Ammon's horn (tissue), 1 donor: ENCODE measurements at places on chromosomes 13 and 19.

GRCh38 chr13:31437975-31438374 is 238.2 kb downstream of the B3GLCT start:
- DNase-seq: no peak

GRCh38 chr13:44439452-44440024 is 65.9 kb downstream of the SERP2 start:
- no peak for DNase-seq

DNA sequence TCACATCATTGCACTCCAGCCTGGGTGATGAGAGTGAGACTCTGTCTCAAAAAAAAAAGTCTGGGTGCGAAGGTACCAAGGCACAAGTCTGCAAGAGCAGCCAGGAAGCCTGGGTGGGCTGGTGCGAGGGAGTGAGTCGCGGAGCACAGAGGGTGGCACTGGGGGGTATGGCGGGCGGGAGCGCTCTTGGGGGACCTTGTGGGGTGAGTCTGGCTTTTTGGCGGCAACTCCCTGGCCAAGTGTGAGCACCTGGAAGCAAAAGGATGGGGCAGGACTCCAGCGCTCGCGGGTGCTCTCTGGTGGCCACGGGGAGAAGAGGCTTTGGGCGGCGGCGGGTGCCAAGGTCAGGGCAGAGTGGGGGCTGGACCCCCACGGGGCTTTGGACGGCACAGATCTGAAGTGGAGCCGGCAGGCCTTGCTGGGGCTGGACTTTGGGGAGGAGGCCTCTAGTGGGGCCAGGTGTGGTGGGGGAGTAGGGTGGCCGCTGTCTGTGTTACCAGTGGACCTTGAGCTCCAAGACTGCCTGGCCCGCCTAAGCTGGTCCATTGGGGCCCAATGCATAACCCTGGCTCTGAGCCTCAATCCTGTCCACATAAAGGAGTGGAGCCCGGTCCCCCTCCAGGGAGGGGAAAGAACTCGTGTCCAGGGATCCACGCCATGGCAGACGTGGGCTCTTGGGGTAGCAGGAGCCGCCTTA is 1.6 kb downstream of the P2RY11 start:
- DNase-seq: no peak

DNA sequence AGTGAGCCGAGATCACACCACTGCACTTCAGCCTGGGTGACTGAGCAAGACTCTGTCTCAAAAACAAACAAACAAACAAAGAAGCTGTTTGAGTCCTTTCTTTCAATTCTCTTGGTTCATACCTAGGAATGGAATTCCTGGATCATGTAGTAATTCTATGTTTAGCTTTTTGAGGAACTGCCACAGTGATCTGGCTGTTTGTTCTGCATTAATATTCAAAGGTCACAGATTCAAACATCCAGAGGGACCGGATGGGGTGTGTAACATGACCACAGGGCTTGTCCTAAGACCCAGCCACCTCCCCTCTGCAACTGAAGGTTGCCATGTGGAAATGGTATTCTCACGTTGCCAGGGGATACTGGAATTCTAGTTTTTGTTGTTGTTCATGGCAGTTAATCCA is 10.2 kb downstream of the COLGALT1 start:
- DNase-seq: no peak

DNA sequence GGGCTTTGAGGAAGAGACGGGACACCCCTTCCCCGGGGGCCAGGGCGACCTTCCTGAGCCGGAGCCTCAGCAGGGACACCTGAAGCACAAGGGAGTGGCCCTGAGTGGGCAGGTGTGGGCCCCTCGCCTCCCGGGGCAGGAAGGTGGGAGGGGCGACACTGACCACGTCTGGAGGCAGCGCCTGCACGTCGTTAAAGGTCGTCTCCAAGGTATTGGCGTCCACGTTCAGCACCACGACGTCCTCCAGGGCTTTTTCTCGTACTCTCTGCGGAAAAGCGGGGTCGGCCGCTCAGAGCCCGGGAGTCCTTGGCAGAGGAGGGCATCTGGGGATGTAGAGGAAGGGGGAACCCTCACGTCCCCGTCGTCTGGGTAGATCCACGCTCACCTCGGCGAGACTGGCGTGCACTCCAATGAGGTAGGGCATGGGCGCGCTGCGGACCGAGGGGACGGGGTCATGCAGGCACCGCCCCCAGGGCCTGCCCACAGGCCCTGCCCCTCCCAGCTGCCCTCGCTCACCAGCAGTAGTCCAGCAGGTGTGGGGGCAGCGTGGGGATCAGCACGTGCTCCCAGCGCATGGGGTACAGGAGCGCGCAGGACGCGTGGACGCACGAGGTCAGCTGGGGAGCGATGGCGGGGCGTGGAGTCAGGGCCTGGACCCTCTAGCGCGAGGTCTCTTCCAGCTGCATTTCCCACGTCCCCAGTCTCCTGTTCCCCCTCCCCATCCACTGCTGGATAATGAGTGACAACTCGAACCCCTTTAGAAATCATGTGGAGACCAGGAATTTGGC is 6.1 kb downstream of the DENND1C start:
- DNase-seq: no peak

GRCh38 chr13:40985381-40986100 is 33.6 kb downstream of the ELF1 start:
- DNase-seq: no peak

GRCh38 chr13:46206143-46206542 is 5.6 kb upstream of the LRRC63 start:
- no peak for DNase-seq

- no peak for DNase-seq
Measured at GRCh38 chr13:114122127-114122511, 10.3 kb downstream of the RASA3 start.

DNA sequence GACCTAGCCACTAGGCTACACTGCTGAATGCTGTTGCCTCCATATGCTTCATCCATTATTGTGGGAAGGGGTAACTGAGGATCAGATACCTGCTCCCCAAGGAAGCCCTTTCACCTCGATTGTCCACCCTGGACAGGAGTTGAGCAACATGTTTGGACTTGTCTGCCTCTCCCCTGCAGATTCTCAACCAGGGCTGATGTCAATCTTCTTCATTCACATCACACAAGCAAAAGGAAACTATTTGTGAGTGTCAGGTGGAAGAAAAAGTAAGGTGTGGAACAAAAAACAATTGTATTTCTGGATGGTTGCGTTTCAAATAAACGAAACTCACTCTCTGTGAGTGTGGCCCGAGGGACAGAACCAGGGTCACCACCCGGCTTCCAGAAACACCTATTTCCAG is 29.5 kb upstream of the MUC16 start:
- DNase-seq: no peak

DNA sequence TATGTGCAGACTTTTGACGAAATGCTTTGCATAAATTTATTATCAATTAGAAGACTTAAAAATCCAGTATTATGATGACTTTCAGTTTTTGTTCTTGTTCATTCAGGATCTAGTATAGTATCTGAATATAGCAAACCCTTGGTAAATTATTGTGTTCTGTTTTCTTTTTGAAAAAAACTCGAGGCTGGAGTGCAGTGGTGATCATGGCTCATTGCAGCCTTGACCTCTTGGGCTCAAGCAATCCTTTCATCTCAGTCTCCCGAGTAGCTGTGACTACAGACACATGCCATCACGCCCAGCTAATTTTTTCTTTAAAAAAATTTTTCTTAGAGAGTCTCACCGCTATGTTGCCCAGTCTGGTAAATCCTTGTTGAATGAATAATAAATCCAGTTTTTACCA is 4.6 kb downstream of the FARP1 start:
- DNase-seq: no peak

GRCh38 chr13:50794226-50794625 is 49.3 kb downstream of the DLEU7 start:
- no peak for DNase-seq

DNA sequence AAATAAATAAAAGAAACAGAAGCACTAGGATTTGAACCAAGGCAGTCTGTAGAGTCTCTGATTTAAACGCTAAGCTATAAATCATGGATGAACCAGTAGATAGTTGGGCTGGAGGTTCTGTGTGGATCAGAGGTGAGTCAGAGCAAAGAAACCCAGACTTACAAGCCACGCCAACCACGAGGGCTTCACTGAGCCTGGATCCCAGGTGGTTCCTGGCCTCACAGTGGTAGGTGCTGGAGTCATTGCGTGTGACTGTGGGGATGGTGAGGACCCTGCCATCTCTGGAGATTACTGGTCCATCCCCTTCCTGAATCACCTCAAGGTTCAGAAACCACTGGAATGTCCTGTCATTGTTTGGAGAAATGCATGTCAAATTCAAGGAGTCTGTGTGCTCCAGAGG is 19.3 kb upstream of the CEACAM20 start:
- DNase-seq: no peak

DNA sequence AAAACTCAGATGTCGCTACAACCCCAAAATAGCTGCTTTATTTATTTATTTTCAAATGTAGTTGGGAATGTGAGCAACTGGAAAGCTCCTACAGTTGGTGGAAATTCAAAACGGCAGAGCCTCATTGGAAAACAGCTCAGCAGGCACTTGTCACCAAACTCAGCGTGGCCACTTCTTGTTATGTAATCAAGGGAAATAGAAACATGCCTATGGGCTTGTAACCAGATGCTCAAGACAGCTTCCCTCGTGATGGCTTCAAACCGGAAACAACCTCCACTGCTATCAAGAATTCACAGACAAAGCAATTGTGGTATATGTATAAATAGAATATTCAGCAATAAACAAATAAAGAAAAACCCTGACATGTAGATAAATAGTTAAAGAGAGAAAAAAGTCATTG is 627.8 kb upstream of the SLC10A2 start:
- no peak for DNase-seq

- DNase-seq: no peak
Measured at GRCh38 chr13:43918636-43919035, 38.9 kb downstream of the LACC1 start.

GRCh38 chr19:32427536-32427935 is 22.0 kb downstream of the DPY19L3 start:
- no peak for DNase-seq

- DNase-seq: no peak
Measured at GRCh38 chr13:30479154-30479882, 13.6 kb upstream of the HMGB1 start.

- peak; percentile 59 for DNase-seq
Measured at GRCh38 chr19:53659292-53659691, 27.5 kb downstream of the DPRX start.

DNA sequence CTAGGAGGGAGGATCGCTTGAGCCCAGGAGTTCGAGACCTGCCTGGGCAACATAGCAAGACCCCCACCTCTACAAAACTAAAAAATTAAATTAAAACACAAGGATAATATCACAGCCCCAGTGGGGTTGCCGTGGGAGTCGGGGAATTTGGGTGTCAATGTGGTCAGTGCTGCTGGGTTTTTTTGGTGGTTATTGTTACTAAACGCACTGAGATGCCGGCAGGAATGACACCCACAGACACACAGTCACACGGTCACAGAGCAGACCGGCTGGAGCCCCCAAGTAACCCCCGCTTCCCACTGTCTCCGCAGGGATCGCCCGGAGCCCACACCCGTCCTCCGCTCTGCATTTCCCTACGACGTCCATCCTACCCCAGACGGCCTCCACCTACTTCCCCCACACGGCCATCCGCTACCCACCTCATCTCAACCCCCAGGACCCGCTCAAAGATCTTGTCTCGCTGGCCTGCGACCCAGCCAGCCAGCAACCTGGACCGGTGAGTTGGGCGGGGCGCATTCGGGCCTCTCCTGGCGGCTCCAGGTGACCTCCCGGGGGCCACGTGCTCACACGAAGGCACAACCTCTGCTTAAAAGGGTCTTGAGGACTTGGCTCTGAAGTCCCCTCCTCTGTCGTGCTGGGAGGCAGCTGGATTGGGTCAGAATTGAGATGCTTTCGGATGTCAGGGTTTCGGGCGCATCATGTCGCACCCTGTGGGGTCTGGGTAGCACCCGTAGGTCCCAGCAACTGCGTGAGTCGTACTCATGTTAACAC is 28.0 kb downstream of the SMIM24 start:
- no peak for DNase-seq

DNA sequence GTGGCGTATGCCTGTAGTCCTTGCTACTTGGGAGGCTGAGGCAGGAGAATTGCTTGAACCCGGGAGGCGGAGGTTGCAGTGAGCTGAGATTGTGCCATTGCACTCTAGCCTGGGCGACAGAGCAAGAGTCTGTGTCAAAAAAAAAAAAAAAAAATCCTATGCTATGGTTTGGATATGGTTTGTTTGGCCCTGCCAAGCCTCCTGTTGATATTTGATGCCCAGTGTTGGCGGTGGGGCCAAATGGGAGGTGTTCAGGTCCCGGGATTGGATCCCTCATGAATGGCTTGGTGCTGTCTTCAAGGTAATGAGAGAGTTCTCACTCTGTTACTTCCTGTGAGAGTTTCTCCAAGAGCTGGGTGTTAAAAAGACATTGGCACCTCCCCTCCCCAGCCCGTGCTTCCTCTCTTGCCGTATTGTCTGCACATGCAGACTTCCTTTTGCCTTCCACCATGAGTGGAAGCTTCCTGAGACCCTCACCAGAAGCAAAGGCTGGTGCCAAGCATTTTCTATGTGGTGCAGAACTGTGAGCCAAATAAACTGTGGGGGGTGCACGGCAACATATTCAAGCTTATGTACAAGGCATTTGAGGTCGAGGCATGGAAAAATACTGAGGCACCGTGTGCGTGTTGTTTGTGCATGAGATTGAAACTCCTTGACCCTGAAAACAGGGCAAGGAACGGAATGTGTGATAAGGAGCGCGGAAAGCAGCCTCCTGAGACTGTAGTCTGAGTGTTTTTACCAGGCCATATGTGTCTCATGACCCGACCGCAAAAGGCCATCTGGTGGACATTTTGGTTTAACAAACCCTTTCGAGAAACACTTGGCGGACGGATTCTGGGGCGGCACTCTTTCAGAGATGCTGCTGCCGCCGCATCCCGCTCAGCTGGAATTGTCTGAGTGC is 7.3 kb downstream of the SIGLEC9 start:
- no peak for DNase-seq

DNA sequence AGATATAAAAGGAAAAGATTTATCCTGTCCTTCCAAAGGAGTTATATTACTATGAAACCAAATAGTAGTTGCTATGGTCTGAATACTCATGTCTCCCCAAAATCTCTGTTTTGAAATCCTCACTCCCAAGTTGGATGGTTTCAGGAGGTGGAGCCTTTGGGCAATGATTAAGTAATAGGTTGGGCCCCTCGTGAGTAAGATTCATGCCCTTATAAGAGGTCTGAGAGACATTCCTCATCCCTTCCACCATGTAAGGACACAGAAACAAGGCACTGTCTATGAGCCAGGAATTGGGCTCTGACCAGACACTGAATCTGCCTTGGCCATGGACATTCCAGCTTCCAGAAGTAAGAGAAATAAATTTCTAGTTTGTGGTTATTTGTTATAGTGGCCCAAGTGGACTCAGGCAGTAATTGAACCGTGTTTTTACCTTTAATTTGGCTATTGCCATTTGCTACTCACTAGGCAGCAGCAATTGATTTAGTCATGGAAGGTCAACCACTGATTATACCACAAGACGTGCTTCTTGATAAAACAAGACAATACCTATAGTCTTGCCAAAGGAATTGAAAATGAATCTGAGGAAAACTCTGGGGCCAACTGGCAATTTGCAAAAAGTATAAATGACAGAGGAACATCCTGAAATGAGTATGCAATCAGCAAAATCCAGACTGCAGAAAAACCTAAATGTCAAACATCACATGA is 717.4 kb upstream of the SPRY2 start:
- DNase-seq: no peak

- no peak for DNase-seq
Measured at GRCh38 chr13:93262729-93263345, 36.2 kb downstream of the GPC6 start.

- no peak for DNase-seq
Measured at GRCh38 chr19:7159105-7159933, 89.8 kb downstream of the ZNF557 start.

- DNase-seq: no peak
Measured at GRCh38 chr19:6890938-6891337, 3.6 kb downstream of the ADGRE1 start.

- peak; percentile 46 for DNase-seq
Measured at GRCh38 chr13:41465241-41465847, 8.0 kb downstream of the RGCC start.
